Caudate nucleus (tissue), 63 donors: ENCODE measurements at places on chromosomes 5 and 9.

- DNase-seq: no peak
These were observed 23.9 kb downstream of the TLE1 start for GRCh38 chr9:81665322-81665871.

DNA sequence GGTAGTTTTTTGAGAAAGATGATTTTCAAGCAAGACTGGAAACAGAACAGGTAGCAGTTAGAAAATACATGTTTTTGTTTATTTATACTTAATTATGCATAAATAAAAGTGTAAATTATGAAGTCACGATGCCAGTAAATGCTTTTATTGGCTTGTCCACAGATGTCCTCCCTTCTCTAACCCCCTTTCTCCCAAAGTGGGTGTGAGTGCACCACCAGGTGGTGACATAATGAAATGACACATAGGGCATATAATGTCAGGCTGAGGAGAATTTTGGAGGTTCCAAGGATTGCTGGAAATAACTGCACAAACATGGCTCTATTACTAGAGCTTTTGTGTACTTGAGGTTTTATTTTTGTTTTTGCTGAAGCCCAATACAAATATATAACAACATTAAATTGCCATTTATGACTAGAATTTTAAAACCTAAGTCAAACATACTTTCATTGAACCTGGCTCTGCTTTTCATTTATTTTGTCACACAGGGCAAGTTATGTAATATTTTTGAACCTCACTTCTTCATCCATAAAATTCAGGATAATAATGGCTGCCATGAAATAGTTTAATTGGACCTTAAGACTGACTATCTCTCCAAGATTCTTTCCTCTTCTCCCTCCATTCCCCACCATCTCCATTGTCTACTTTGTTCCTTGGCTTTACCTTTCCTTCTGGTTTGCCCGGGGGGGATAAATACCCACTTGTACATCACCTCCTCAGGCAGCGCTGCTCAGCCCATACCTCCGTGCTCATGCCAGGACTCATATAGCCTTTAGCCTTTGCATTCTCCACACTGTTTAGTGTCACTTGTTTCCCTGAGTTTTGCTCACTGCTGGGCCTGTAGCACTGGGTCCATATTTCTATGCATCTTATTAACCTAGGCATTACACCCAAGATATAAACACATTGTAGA lies 168.8 kb downstream of the PDE4D start:
- no peak for DNase-seq

GRCh38 chr9:7172154-7173115 lies 414.7 kb downstream of the KDM4C start:
- no peak for DNase-seq

GRCh38 chr5:170491479-170491878 lies 12.3 kb upstream of the KCNIP1 start:
- no peak for DNase-seq

- DNase-seq: no peak
These were observed 2.2 kb downstream of the TMEM141 start for GRCh38 chr9:136793086-136793946.

GRCh38 chr9:74983709-74984108 lies 31.0 kb upstream of the C9orf40 start:
- no peak for DNase-seq

GRCh38 chr5:171395042-171395441 lies 7.4 kb downstream of the NPM1 start:
- DNase-seq: no peak

- DNase-seq: no peak
These were observed 524 bp downstream of the CYFIP2 start for GRCh38 chr5:157266286-157267007.
